ENCODE measurements at places on chromosomes 1 and 21.

DNA sequence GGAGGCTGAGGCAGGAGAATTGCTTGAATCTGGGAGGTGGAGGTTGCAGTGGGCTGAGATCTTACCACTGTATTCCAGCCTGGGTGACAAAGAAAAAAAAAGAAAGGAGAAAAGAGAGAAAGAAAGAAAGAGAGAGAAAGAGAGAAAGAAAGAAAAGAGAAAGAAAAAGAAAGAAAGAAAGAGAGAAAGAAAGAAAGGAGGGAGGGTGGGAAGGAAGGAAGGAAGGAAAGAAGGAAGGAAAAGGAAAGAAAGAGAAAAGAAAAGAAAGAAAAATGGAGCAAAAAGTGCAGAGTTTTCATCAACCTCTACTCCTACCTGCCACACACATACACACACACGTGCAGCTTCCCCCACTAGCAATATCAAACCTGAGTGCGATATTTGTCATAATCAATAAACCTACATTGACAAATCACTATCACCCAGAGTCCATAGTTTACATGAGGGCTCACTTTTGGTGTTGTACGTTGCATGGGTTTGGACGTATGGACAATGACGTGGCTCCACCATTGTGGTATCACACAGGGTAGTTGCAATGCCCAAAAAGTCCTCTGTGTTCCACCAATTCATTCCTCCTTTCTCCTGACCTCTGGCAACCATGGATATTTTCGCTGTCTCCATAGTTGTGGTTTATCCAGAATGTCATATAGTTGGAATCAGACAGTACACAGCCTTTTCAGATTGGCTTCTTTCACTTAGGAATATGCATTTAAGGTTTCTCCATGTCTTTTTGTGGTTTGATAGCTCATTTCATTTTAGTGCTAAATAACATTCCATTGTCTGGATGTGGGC, 36.5 kb downstream of the EVA1C start:
- DNase-seq: no peak

- DNase-seq: no peak
Measured at GRCh38 chr1:183873642-183874041, 68.7 kb downstream of the RGL1 start.

- no peak for DNase-seq
Measured at GRCh38 chr1:162172311-162173102, 103.0 kb downstream of the NOS1AP start.

GRCh38 chr1:48469616-48470480, 2.2 kb downstream of the SPATA6 start:
- DNase-seq: peak; percentile 48

DNA sequence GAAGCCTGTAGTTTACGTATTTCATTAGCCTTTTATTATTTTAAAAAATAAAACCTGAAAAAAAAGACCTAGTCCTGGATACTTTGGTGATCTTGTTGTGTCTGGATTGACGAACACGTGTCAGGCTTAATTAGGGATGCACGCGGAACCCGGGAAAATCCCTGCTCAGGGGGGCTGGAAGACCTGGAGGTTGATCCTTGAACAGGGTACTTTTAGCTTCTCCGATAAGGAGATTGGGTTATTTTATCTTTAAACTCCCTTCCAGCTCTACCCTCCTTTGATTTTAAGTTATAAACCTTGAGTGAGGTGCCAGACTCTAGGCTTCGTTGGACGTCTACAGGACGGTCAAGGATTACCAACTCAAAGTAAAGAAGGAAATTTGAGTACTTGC, 552 bp upstream of the ZNF691 start:
- no peak for DNase-seq

GRCh38 chr1:166876540-166876838, 425 bp upstream of the TADA1 start:
- DNase-seq: no peak

DNA sequence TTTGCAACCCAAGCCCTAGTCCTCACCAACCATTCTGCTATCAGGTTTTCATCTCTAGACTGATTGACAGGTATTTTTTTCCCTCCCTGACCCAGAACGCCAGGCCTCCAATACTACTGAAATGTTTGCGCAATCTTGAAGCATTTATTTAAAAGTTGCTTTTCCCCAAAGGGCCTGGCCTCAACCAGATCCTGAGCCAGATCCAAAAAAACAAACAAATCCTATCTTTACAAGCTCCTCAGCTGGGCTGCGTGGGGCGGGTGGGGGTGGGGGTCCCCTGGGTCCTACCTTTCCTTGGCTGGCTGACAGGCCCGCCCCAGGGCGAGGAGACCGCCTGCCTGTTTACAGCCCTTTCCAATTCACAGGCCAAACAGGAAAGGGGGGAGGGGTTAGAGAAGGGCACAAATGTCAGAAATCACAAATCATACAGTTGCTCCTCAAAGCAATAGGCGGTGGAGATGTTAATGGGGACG, 98.8 kb downstream of the FOXD2 start:
- no peak for DNase-seq

DNA sequence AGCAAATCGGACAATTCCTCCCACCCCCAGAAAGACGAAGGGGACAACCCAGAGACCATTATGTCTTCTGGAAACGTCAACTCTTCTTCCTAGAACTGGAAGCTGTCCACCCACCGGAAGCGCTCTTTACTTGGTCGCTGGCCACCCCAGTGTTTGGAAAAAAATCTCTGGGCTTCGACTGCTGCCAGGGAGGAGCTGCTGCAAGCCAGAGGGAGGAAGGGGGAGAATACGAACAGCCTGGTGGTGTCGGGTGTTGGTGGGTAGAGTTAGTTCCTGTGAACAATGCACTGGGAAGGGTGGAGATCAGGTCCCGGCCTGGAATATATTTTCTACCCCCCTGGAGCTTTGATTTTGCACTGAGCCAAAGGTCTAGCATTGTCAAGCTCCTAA, 3.2 kb downstream of the S1PR1 start:
- DNase-seq: no peak
